ENCODE measurements at places on chromosomes 12 and 14. TPM values are rescaled to one million over a fixed set of nuclear protein-coding genes. Genes with fewer than 3 reads are reported as not detected.

Gene COCH
- 4.2 TPM for total RNA-seq

Gene LRP1-AS
- total RNA-seq, result not detected

DNA sequence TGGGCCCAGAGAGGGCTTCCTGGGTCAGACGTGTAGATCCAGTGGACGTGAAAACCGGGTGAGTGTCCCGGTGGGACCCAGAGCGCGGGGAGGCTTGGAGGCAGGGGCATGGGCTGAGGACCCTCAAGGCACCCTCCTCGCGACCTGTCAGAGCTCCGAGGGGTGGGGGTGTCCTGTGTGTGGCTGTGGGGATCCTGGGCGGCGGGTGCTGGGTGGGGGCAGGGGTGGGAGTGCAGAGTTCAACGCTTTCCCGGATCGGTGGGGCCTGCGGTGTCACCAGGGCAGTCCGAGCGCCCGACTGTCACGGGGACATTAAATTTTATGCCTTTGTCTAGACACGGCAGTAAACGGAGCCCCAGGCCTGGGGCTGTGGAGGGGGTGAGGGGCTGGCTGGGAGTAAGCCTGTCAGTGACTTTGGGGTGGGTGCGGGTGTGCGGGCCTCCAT, 1.0 kb downstream of the TMEM121 start:
- H3K36me3 ChIP-seq, result no peaks in the 10 kb centered on the region
- H3K27ac ChIP-seq, result no peak overlapping the region
- H3K4me1 ChIP-seq, result peaks cover 10% of the 10 kb centered on the region
- H3K27me3 ChIP-seq, result no peaks in the 10 kb centered on the region

- no peaks in the 10 kb centered on the region for H3K4me1 ChIP-seq
- H3K27ac ChIP-seq, result no peak overlapping the region
- no peak overlapping the region for H3K4me3 ChIP-seq
- no peaks in the 10 kb centered on the region for H3K36me3 ChIP-seq
- DNase-seq, result no peak
Measured at GRCh38 chr12:43158126-43158525, 393.9 kb downstream of the ADAMTS20 start.

DNA sequence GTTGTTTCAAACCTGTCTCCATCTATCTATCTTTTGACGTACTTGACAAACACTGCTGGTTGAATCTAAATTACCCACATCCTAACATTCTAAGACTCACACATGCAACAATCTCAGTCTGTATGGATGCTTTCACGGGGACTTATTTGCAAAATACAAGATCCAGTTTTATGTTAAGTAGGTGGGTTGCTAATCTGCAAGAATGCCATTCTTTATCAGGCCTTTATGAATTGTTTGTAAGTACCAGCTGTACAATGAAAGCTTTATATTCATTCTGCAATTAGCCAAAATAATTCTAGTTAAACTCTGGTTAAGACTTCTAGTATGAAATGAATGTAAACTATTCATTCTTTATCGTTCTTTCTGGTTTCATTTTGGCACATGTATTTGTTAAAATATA, 135.1 kb downstream of the NAV3 start:
- no peaks in the 10 kb centered on the region for H3K4me1 ChIP-seq
- H3K4me3 ChIP-seq, result no peak overlapping the region
- no peak for DNase-seq
- no peak overlapping the region for H3K27ac ChIP-seq
- no peaks in the 10 kb centered on the region for H3K27me3 ChIP-seq

Data from PC-3 (cell line).